ENCODE measurements at places on chromosomes 5 and 9.

DNA sequence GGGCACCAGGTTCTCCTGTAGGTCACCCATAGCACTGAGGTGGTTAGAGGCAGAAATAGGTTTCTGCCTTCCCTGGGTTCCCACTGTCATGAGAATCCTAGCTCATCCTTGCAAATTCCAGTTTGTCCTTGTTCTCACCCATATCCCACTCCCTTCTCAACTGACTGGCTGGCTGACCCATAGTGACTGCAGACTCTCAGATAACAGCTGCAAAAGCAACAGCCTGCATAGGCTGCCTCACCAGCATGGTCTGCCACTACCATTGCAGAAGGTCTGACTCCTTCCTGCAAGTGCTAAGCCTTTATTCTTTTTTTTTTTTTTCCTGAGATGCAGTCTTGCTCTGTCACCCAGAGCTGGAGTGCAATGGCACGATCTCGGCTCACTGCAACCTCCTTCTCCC, 194.0 kb downstream of the SEMA6A start:
- DNase-seq = no peak

GRCh38 chr9:106869458-106869857, 6.5 kb downstream of the ZNF462 start:
- peak; percentile 75 for DNase-seq

- DNase-seq = peak; percentile 84
Measured at GRCh38 chr5:78779771-78780616, 131.4 kb upstream of the LHFPL2 start.

DNA sequence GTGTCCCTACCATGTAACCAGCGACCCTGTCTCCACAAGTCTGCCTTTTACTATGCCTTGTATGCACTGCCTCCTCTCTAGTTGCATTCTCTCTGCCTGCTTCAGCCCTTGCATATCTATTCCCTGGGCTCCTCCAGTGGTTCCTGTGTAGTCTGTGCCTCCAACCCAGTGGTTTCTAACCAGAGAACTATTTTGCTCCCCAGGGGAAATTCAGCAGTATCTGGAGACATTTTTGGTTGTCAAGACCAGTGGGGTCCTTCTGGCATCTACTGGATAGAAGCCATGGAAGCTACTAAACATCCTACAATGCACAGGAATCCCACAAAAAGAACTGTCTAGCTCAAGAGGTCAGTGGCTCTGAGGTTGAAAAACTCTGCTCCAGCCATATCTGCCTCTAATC, 224.1 kb upstream of the RASEF start:
- DNase-seq = no peak

- DNase-seq = peak; percentile 68
Measured at GRCh38 chr5:173310861-173311785, 17.1 kb downstream of the STC2 start.

GRCh38 chr5:60162441-60162840, 268.9 kb upstream of the PDE4D start:
- DNase-seq = no peak

- no peak for DNase-seq
Measured at GRCh38 chr5:147452165-147452811, 57.6 kb downstream of the DPYSL3 start.

DNA sequence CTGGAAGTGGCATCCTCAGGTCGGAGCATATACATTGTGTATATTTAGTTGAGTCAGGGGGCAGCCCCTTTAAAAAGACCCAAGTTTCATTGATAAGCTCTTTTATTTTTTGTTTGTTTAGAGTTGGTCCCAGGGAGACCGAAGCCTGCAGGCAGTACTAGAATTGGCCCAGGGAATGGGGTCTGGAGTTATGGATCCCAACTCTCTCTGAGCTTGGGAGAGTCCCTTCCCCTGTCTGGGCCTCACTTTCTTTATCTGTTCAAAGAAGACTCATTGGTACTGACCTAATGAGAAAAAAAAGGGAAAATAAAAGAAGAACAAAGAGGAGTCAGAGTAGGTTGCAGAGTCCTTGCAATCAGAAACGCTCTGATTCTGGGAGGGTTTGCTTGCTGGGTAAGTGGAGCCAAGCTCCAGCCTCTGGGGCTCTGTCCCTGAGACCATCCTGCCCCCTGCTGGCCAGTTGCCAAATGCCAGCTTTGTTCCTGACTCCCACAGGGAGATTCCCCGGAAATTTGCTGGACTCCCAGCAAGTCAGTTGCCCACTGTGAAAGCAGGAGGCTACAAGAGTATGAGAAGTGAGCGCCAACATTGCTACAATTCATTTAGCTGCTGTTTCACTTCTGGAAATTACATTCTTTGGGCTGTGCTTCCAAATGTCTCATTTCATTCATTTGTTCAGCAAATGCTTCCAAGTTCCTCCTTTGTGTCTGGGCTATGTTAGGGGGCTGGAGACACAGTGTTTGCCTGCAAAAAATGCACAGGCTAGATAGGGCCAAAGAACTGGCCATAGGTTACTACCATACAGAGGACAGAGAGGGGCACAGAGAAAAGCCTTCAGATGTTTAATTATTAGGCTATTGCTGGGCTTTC, 156.2 kb downstream of the MELK start:
- peak; percentile 86 for DNase-seq

GRCh38 chr5:67496051-67496450, 299.5 kb upstream of the CD180 start:
- no peak for DNase-seq

- no peak for DNase-seq
Measured at GRCh38 chr5:10644192-10644591, 80.3 kb downstream of the ANKRD33B start.

- no peak for DNase-seq
Measured at GRCh38 chr5:180922932-180923331, 24.0 kb downstream of the BTNL8 start.

GRCh38 chr5:20109326-20109725, 121.3 kb upstream of the CDH18 start:
- no peak for DNase-seq

GRCh38 chr5:77991084-77991483, 214.9 kb upstream of the TBCA start:
- DNase-seq = no peak

DNA sequence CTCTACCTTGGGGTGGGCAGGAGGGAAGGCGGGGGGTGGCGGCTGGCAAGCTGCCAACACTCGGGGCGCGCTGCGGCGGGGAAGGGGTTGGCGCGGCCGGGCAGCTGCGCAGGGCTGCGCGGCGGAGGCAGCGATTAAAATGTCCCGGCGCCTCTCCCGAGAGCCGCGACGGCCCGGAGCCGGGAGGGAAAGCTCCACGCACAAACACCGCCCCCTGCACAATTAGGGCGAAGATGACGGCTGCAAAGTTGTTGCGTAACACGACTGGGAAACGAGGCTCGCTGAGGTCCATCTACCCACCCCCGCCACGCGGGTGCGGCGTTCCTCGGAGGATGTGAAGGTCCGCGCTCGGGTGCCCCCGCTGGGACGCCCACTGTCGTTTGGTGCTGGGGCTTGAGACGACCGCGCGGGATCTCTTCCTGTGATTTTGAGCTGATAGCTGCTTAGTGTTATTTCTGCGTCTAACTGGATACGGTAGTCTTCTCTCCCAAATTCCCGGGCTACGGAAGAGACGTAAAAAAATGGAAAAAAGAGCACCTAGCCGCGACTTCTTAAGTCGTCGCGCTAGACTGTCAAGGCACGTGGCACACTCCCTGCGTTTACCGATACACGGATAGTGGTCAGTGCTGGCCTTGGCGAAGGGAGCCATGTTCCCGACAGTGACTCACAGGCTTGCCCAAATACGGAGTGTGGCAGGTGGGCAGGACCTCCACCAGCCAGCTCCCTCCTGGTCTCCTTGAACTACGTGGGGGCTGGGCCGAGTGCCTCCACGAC, 958 bp upstream of the NFIL3 start:
- DNase-seq = peak; percentile 91

GRCh38 chr9:78775211-78775610, 478.3 kb downstream of the PSAT1 start:
- DNase-seq = no peak

GRCh38 chr9:130944510-130945058, 5.5 kb upstream of the FIBCD1 start:
- DNase-seq = no peak

DNA sequence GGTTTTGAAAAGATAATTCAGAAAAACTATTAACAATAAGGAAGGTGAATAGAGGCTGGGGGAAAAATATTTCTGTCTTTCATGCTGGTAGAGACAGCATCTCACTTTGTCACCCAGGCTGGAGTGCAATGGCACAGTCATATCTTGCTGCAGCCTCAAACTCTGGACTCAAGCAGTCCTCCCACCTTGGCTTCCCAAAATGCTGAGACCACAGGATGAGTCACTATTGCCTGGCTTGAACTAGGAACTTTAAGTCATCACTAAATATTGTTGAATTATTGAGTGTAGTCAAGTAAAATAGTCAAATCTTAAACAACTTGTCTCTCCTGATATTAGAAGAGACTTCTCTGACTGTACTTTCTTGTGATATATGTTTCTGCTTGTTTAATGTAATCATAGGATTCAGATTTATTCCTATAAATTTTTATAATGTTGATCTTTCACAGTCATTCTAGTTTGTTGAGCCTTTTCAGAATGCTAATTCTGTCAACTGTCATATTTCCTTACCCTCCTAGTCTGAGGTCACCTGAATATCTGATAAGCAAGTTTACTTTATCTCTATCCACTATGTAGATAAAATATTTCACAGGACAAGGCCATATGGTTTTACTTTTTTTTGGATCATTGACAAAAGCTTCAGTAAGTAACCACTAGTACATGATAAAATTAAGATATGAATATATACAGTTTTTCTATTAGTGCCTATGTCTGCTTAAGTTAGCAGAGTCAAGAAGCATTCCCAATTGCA, 1696.5 kb downstream of the MAT2B start:
- DNase-seq = peak; percentile 1

DNA sequence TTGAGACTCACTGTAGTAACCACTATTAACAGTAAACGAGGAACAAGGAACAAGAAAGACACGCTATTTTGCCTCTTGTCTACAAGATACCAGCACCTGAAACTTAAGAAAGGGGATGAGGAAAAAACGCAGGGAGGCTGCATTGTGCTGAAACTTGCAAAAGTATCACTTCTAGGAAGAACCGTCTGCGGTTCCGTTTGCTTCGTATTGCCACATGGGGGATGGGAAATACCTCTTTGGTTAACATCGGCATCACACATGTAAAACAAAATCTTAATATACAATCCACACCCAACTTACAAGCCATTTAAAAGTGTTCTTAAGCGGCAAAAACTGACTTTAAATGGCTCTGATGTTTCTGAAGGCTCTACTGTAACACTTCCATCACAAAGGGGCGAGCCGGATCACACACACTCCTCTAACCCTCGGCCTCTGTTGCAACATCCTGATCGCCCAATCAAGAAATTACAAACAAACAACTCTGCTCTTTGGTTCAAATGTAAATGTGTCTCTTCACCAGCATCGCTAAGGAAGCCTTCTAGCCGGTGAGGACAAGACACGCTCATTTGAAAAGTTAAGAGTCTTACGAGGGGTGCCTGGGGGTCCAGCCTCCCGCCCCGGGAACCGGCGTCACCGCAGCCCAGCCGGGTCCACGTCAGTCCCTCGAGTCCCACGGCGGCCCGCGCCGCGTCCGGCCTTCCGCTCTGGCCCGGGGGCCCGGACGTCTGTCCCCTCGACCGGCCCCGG, 621 bp downstream of the SEC16A start:
- peak; percentile 46 for DNase-seq

GRCh38 chr5:178351221-178352034, 118.8 kb upstream of the PHYKPL start:
- DNase-seq = no peak

GRCh38 chr5:168117469-168117868, 174.0 kb upstream of the WWC1 start:
- no peak for DNase-seq

DNA sequence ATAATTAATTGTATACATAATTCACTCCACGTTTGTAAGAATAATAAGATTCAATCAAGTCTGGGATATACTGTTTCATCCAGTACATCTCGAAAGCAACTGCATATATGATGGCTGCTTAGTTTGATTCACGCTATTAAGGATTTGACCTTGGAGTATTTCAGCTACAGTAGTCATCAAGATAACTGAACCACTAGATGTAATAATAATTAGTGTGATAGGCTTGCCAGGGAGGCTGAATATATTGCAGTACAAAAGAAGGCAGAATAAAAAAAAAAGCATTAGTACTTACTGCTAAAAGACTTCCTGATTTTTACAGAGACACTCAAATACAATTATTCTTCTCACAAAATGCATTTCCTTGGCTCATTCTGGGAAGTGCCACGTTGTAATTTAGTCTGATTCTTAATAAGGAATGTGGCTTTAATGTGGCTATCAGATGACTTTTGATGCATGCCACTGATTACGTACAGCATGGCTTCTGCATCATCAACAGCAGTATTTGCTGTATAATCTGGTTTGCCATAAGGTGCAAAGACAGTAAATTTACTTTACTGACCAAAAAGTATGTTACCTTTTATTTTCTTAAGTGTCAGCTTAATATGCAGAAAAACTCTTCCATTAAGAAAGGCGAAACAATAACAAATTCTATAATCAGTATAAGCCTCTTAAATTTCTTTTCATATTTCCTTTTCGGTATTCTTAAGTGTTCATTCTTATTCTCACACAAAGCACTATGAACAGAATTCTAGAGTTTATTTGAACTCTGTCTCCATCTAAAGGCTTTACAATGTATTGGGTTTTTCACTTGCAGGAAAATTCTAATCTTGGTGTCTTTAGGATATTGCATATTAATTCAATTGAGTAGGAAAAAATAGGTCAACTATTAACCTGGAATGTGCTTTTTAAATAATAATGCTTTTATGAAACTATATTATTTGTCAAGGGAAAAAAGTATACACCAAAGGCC, 166.4 kb downstream of the SLF1 start:
- peak; percentile 8 for DNase-seq

DNA sequence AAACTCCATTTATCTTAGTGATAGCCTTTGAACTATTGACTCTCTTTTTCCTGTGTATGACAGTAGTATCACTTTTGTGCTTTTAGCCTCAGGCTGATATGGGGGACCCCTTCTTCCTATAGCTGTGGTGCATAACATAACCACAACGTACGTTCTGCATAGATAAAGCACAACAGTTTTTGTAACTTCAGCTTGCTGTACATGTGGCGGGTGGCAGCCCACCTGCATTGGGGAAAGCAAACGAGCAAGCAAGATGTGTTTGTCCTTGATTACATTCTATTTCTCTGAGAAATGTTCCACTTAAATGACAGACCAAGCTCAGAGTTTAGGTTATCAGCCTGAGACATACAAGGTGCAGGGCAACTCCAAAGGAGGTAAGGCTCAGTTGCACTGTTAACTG, 309.4 kb downstream of the KDM4C start:
- no peak for DNase-seq

DNA sequence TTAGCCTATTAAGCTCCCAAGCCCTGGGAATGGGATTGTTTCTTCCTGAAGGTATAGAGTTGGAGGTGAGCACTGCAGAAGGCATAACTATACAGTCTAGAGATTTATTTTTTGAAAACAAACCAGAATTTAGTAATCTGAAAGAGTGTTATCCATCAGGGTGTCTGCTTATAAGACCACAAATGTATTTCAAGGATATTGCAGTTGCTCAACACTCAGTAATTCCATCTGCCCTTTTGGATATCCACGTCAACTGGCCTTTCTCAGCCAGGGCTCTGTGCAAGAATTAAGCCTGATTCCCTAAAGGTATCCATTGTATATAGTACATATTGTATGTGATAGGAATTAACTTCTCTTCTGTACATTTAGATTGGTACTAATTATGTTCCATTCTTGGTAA, 15.0 kb upstream of the IL31RA start:
- no peak for DNase-seq
